CD4-positive, alpha-beta T cell treated with Interferon gamma for 1 hour (primary cell): ENCODE measurements at places on chromosomes 11 and 22.
A peak's percentile ranks its signal among the peaks of the same experiment; 100 is the strongest.

GRCh38 chr11:37504060-37504611 is 906.1 kb upstream of the RAG2 start:
- DNase-seq, result no peak

- DNase-seq, result peak; percentile 8
These were observed 656 bp downstream of the SRRD start for GRCh38 chr22:26484360-26484706.

DNA sequence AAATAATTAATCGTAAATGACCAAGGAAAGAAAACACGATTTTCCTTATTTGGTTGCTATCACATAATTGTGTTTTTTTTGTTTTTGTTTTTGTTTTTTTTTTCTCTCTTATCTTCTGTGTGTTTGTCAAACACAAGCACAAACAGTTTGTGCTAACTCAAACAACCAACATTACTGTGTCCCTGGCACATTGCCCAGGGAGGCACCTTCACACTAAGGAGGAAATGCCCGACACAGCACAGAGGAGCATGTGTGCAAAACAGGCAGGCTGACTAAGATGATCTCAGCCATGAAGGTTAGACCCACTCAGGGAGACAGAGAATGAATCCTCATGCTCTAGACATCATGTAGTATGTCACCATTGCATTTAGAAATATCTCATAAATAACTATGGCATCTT is 130.1 kb downstream of the SOX6 start:
- no peak for DNase-seq

DNA sequence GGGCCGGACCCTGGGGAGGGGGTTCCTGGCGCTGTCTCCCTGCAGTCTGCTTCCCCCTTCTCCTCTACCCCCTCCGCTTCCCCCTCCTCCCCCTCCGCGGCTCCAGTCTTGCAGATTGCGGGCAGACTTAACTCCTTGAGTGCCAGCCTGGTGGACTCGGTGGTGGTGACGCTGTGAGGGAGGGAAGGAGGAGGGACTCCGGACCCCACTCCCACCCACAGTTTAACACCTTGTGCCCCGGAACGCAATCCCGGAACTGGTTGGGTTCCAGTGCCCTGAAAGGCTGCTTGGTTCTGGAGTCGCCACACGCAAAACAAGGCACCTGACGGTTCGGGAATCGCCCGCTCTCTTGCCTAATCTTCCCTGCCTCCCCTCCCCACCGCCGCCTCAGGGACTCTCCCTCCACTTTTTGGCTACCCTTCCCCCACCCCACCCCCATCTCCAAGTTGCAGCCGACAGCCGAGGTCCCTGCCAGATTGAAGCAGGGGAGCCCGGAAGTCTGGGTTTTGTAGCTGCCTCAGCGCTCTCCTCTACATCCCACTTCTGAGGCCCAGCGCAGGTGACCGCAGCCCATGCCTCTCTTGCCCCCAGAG is 3.9 kb upstream of the BCL9L start:
- DNase-seq, result peak; percentile 85

- DNase-seq, result no peak
These were observed 3.1 kb downstream of the VEGFB start for GRCh38 chr11:64237484-64237951.

GRCh38 chr11:108732395-108732794 is 67.5 kb downstream of the DDX10 start:
- no peak for DNase-seq

- DNase-seq, result peak; percentile 11
These were observed 30.0 kb upstream of the CABP7 start for GRCh38 chr22:29689880-29690213.

- no peak for DNase-seq
These were observed 76.9 kb downstream of the DKK3 start for GRCh38 chr11:11931461-11932055.
